ENCODE measurements at places on chromosomes 5 and 9. TPM values are rescaled to one million over a fixed set of nuclear protein-coding genes. Genes with fewer than 3 reads are reported as not detected.

The TMOD1 gene
- not detected for total RNA-seq

The BARX1 gene
- total RNA-seq = 0.39 TPM

The SREK1 gene
- total RNA-seq = 76.1 TPM

The C5orf58 gene
- total RNA-seq = not detected

The ARID3C gene
- total RNA-seq = not detected

The UBTD2 gene
- 50.0 TPM for total RNA-seq

The C1QTNF2 gene
- 0.11 TPM for total RNA-seq

The OR2K2 gene
- total RNA-seq = not detected

The GZMA gene
- not detected for total RNA-seq

The LCN9 gene
- total RNA-seq = not detected

The NUDCD2 gene
- total RNA-seq = 2.0 TPM

The INSYN2B gene
- not detected for total RNA-seq

The REXO4 gene
- 12.1 TPM for total RNA-seq

The MYOT gene
- not detected for total RNA-seq

The FGF18 gene
- total RNA-seq = 4.4 TPM

The OMD gene
- not detected for total RNA-seq

The PCDHA3 gene
- total RNA-seq = 0.39 TPM

The OBP2B gene
- total RNA-seq = not detected

The SV2C gene
- total RNA-seq = not detected

The PFN3 gene
- not detected for total RNA-seq
